Esophagus muscularis mucosa (tissue), 4 donors: ENCODE measurements at places on chromosomes 2 and 18. TPM values are rescaled to one million over a fixed set of nuclear protein-coding genes. Genes with fewer than 3 reads are reported as not detected.

The UGT1A6 gene
- total RNA-seq = not detected

DNA sequence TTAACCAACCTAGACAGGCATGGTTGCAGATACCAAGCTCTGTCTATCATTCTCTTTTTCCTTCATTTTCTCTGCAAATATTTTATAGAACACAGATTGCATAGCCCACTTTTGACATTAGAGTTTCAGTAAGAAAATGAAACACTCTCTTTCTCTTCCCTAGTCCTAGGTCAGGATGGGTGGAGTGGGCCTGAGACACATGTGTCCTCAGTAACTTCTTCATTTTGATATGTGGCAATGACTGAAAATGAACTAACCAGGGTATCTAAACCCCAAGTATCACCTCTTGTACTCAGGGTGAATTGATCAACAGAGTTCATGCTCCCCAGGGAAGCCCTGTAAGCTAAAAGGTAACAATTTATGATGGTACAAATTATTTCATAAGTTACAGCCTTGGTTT is 37.0 kb upstream of the KYNU start:
- no peak for DNase-seq

- no peak for DNase-seq
Observed at GRCh38 chr2:54041135-54041534, 70.3 kb upstream of the PSME4 start.

The GCG gene
- total RNA-seq = not detected

- no peak for DNase-seq
Observed at GRCh38 chr2:58913082-58913726, 672.1 kb upstream of the FANCL start.

DNA sequence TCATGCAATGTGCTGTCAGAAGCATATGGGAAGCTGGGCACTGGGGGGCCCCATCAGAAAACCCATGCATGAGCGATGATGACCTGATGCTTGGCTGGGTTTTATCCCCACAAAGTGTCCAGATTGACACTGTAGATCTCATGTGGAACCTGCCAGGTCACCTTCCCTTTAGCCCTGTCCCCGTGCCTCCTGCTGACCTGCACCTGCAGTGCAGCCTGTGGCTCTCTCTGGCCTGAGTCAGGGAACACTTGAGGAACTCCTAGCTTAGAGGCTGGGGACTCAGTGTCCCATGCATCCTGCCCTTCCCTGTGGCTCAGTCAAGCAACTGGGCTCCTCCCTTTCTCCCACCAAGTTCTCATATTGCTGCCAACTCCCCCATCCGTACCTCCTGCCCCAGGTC is 57.7 kb downstream of the PDCL3 start:
- DNase-seq = peak; percentile 81

- DNase-seq = no peak
Observed at GRCh38 chr2:198692907-198693510, 764.7 kb downstream of the SATB2 start.

The LIMS3 gene
- total RNA-seq = 7.0 TPM

The ANAPC1 gene
- total RNA-seq = 45.7 TPM

DNA sequence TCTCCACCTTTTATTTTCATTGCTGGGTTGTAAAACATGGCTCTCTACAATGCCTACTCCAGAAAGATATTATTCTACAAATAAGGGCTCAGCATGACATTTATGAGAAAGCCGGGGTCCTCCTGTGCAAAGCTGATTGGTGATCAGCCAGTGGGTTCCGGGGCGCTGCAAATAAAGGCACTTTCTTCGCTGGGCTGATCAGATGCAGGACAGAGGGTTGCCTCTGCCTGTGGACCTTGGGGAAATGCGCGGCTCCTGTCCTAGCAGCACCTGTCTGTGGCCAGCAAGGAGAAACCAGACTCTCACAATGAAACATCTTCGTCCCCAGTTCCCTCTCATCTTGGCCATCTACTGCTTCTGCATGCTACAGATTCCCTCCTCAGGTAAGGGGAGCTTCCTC is at the start of gene NMS:
TSS of gene NMS (plus strand) at position 301 of the 400 bp plus-strand sequence. CDS start at position 308, 7 bp downstream.
- no peak for DNase-seq

GRCh38 chr2:30487603-30488002 is 40.6 kb downstream of the LCLAT1 start:
- no peak for DNase-seq

The TEKT4 gene
- total RNA-seq = not detected

- DNase-seq = no peak
Observed at GRCh38 chr2:126704434-126705160, 48.6 kb downstream of the GYPC start.

DNA sequence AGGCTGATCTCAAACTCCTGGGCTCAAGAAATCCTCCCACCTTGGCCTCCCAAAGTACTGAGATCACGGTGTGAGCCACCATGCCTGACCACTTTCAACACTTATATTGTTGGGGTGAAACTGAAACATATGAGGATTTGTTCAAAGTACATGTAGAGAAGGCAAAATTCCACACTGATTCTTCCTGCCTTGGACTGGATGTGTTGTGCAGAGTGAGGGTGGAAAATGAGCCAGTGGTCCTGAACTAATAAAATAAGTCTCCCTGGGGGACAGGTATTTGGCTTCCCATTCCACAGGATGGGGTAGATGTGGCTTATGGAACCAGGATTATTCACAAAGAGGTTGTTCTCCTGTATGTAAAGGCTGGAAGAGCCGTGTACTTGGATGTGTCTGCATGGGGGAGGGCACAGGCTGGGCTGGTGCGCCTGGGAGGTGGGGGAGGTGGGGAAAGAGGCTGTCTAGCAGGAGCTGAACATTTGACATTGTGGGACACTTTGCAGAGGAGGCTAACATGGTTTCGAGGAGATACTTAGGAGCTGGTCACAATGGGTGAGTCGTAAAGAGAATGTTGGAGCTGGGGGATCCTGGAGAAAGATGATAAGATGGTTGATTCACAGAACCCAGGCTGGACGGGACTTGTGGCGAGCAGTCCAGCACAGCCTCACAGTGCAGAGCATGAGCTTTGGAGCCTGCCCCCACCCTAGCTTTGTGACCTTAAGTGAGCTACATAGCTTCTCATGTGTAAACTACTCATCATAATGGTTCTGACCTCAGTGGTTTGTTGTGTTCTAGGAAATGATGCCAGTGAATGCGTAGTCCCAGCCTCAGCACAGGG is at the start of gene TXNDC2:
TSS of gene TXNDC2 (plus strand) at position 804 of the 835 bp plus-strand sequence. CDS start 708 bp downstream, outside the sequence.
- DNase-seq = no peak

DNA sequence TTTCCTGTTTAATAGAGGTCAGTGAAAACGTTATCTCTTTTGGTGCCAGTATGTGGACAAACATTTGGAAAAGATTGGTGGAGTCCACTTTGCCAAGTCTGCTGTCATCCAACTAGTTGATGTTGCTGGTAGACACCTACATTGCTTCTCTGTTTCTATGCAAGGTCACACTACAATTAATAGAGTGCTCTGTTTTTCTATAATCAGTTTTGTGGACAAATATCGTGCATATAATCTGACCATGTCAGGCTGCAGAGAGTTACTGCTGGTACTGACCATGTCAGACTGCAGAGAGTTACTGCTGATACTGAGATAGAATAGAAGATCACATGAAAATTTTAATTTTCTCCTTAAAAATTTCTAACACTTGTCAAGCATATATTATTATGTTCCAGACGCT is 603.3 kb downstream of the TSN start:
- DNase-seq = no peak

- no peak for DNase-seq
Observed at GRCh38 chr2:222952204-222952603, 91.4 kb downstream of the ACSL3 start.

- no peak for DNase-seq
Observed at GRCh38 chr2:181738074-181738473, 57.8 kb upstream of the NEUROD1 start.

GRCh38 chr2:79612999-79613398 is 100.1 kb downstream of the CTNNA2 start:
- no peak for DNase-seq

- DNase-seq = peak; percentile 94
Observed at GRCh38 chr2:71950256-71951082, 197.2 kb downstream of the CYP26B1 start.

DNA sequence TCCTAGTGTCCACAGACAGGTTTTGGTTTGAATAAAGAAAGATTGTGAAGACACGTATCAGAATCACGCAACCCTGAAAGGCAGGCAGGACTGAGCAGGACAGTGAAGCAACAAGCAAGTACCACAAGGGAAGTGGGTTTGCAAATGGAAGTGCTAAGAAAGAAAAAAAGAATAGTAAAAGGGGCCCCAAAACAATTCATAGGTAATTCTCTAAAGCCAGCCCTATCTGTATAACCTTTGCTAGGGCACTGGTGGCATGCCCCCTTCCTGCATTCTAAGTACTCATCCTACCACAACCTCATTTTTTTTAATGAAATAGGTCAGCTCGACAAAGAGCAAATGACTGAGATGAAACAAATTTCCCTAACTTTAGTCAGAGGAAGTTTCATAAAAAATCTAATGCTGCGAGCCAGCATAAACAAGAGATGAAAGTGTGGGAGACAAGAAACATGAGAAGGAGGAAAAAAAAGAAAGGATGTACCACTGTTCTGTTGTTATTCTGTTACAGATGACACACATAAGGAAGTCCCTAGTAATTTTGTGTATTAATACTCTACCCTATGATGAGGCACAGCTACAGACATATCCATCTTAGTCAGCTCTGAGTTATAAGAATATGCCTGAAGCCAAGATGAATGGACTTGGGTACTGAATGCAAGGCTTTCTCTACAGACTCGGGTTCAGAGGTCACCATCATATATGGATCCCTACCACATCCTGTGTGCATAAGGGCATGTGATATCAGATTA is 32.2 kb downstream of the IKZF2 start:
- no peak for DNase-seq

The PSTPIP2 gene
- 7.4 TPM for total RNA-seq

DNA sequence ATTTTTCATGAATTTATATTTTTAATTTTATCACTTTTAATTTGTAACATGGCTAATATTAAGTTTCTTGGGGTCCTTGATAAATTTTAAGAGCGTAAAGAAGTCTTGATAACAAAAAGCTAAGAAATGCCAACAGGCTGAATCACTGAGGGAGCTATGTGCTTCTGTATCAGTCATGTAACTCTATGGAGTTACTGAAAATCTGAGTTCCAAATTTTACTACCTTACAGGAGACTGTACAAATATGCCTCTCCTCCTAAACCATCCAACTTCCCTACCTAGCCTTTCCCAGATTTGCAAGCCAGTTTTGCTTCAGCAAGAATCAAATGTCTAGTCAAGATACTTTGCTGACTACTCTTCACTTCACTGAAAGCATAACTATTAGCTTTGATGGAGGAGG is 35.7 kb downstream of the FEZ2 start:
- no peak for DNase-seq

DNA sequence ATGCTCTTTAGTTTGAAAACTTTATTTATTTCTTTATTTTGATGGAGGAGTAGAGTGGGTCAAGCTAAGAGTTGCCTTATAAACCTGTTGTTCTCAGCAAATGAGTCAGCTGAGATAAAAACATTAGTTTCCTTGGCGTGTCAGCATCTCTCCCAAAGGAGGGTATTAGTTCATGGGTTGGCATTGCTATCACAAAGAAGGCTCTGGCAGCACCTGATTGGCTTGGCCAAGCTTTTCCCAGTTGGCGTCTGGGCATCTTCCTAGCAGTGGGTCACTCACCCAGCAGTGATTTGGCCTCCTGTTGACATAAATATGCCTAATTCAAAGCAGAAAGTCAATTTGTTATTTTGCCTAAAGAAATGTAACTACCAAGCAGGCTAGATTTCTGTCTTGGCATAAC is 200.7 kb upstream of the TNP1 start:
- DNase-seq = no peak

GRCh38 chr2:119025013-119025412 is 83.0 kb downstream of the MARCO start:
- peak; percentile 78 for DNase-seq

DNA sequence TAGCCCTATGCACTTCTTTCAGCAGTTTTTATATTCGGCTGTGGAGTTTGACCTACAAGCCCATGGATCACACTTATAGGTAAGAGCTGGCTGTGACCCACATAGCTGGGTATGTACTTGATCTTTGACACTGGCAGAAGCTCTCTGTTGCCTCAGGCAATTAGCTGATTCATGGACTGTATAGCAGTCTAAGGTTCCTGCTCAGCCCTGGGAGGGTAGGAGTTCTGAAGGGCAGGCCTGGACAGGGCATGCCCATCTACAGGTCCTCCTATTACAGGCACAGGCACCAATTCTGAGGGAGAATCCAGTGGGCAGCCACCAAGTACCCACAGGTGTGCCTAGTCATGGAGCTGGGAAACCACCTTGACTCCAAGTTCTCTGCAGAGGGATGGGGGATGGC is 301.8 kb upstream of the GALNT5 start:
- DNase-seq = no peak
